Stimulated activated CD4-positive, alpha-beta T cell treated with anti-CD3 and anti-CD28 coated beads, Interleukin-1b, Interleukin-23, amount 100 ng/mL, for 1 hour (primary cell): ENCODE measurements at places on chromosomes 16 and 17.

- DNase-seq, result no peak
Observed at GRCh38 chr17:29569245-29569950, 897 bp downstream of the TP53I13 start.

- DNase-seq, result no peak
Observed at GRCh38 chr17:82977606-82978005, 101.8 kb upstream of the METRNL start.

- DNase-seq, result no peak
Observed at GRCh38 chr16:27759301-27759871, 209.4 kb downstream of the KATNIP start.

- no peak for DNase-seq
Observed at GRCh38 chr17:44207743-44208142, 8.1 kb upstream of the ATXN7L3 start.

DNA sequence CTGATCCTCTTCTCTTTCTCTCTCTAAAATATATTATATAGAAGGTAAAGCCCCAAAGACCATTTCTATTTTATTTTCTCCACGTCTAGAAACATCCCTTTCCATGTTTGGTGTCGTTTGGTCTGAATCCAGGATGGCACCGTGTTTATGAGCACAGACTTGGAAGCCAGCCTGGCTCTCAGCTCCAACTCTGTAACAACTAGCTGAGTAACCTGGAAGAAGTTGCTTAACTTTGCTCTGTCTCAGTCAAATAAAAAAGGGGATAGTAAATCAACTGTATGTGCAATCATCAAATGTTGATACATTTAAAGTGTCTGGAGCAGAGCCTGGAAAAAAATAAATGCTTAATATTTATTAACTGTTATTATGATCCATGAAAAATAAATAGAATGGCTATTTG, 249.8 kb upstream of the MAF start:
- DNase-seq, result no peak

- peak; percentile 63 for DNase-seq
Observed at GRCh38 chr17:75524970-75525805, at the start of gene LLGL2. Gene LLGL2 (plus strand): TSS chr17:75525697. CDS start chr17:75543427, 17,730 bp downstream.

GRCh38 chr17:51724043-51724580, 434.4 kb downstream of the CA10 start:
- no peak for DNase-seq

DNA sequence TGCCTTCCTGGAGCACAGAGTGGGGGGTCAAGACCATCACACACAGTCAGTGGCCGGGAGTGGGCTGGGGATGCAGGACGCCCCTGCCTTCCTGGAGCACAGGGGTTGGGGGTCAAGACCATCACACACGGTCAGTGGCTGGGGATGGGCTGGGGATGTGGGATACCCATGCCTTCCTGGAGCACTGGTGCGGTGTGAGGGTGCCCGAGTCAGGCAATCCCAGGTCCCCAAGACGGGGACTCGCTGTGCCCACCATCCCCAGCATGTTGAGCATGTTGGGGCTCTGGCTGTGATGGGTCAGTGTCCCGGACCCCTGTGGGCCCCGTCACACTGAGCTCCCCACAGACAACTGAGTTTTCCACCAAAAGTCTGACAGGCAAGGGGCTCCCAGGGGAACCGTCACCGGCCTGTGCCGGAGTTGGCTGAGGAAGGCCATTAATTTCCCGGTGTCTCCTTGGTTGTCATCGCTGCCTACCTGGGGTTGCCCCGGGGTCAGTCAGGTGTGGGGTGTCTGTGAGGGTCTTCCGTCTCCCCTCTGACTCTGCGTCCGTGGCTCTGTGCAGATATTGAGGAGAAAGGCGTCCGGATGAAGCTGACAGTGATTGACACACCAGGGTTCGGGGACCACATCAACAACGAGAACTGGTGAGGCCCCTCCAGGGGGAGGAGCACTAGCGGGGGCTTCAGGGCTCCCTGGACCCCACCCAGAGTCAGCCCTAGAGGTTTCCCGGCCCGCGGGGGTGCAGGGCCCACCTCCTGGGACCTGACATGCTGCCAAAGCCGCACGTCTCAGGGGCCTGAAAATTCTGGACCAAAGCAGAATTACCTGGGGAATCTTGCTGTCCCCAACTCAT, 347.1 kb downstream of the SEC14L1 start:
- DNase-seq, result no peak

- no peak for DNase-seq
Observed at GRCh38 chr17:32297424-32297823, 31.8 kb downstream of the RHBDL3 start.

GRCh38 chr17:50614471-50615051, 20.1 kb upstream of the ABCC3 start:
- no peak for DNase-seq

DNA sequence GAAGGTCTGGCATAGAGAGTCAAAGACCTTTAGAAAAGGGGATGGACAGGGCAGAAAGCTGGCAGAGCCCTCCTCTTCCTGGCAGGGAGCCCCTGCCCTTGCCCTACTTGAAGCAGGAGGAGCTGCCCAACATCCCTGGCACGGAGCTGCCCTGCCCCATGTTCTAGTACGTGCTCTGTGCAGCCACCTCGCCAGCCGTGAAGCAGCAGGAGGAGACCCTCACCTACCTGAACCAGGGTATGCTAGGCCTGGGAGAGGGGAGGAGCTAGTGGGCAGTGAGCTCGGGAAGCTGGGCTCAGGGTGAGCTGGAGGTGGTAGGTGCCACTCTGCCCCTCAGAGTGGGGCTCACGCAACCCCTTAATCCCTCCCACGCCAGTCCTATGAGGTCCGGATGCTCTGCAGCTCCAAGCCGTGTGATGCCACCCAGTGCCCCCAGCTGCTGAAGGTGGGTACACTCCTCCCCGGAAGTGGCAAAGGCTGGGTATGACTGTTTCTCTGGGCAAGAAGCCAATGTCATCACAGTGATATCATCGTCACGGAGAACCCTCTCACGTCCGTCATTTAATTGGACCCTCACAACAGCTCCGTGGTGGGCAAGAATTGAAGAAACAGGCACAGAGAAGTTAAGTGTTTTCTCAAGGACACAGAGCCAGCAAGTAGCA, 12.7 kb upstream of the STAC2 start:
- peak; percentile 26 for DNase-seq

DNA sequence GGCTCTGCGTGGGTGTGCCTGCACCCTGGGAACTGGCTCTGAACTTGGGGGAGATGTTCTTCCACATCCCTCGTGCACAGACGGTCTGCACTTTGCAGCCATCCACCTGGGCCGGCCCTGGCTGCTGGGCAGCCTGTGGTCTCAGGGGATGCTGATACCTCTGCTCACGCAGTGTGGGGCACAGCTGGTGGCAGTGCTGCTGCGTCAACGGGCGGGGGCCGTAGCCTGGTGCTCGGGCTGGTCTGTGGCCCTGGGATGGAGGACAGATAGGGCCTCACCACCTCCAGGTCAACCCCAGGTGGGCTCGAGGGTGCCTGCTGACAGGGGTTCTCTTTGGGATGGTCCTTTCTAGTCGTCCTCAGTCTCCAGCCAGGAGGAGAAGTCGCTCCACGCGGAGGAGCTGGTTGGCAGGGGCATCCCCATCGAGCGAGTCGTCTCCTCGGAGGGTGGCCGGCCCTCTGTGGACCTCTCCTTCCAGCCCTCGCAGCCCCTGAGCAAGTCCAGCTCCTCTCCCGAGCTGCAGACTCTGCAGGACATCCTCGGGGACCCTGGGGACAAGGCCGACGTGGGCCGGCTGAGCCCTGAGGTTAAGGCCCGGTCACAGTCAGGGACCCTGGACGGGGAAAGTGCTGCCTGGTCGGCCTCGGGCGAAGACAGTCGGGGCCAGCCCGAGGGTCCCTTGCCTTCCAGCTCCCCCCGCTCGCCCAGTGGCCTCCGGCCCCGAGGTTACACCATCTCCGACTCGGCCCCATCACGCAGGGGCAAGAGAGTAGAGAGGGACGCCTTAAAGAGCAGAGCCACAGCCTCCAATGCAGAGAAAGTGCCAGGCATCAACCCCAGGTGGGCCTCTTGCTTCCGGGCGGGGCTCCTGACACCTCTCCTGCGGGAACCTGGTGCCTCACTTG, 36.3 kb downstream of the TSC2 start:
- no peak for DNase-seq

GRCh38 chr17:67753026-67753425, 35.3 kb downstream of the NOL11 start:
- no peak for DNase-seq
